AG20443 (cell line): ENCODE measurements at places on chromosomes 7 and 10.

- DNase-seq: no peak
Measured at GRCh38 chr10:34351161-34351560, 463.9 kb downstream of the PARD3 start.

DNA sequence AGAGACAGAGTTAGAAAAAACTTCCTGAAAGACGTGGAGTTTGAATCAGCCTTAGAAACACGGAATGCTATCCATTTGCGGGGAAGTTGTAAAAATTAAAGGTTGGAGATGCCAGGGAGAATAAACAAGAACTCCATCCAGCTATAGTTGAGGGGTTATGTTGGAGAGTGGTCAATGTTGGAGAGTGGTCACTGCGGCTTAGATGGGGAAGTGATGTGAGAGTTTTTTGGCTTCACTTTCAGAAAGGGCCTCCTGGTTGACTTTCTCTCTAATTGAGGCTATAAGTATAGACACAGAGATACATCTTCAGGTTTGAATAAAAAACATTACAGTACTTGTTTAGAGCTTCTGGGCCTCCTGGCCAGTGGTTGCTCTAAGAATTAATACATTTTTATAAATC is 675 bp downstream of the CC2D2B start:
- no peak for DNase-seq

DNA sequence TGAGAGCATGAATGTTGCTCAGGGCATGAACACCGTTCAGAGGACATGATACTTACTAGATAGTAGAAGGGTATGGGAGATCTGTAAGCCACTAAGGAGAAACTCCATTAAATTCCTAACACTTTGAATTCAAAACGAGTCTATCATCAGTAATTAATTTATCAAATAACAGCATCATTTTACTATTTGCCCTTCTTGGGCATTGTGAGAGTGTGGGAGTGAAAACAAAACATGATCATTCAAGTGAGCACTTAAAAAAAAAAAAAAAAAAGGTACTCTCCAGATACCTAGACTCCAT is 20.5 kb upstream of the ASB15 start:
- no peak for DNase-seq

- no peak for DNase-seq
Measured at GRCh38 chr10:43622038-43622437, 15.8 kb downstream of the ZNF485 start.

GRCh38 chr7:6106140-6106904 is 75.1 kb downstream of the ANKRD61 start:
- no peak for DNase-seq

DNA sequence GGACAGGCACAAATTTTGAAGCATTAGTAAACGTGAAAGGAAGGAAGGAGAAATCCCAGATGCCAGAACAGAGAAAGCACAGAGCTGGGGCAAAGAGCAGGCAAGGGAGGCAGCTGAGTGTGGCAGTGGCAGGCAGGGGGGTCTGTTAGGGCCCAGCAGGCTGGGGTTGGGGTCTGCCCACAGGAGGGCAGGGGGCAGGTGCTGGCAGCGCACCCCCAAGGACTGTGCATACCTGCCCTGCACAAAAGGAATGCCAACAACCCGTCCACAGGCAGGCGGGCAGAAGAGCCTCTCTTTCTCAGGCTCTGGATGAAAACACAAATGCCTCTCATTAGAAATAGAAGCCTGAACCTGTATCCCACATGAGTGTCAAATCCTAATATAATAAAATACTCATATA is 552.3 kb downstream of the PTPRN2 start:
- no peak for DNase-seq

DNA sequence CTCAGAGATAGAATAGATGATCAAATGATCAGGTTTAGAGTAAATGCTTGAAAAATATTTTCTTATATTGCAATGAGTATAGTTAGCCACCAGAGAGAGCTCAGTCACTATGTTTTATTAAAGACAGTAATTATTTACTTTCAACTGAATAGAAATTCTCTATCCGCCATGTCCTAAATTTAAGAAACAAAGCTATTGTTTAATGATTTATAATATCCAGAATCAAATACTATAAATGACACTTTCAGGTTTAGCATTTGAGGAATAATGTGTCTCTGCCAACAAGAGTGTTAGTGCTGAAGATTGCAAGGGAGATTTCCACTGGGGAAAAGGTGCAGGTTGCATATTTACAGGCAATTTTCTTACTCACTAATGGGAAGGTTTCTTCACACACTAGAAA is 184.7 kb downstream of the DGKB start:
- DNase-seq: peak; percentile 20

- DNase-seq: no peak
Measured at GRCh38 chr10:104472957-104473745, 119.5 kb downstream of the CFAP58 start.
